ENCODE measurements at places on chromosomes 7 and 10.
A peak's percentile ranks its signal among the peaks of the same experiment; 100 is the strongest.

DNA sequence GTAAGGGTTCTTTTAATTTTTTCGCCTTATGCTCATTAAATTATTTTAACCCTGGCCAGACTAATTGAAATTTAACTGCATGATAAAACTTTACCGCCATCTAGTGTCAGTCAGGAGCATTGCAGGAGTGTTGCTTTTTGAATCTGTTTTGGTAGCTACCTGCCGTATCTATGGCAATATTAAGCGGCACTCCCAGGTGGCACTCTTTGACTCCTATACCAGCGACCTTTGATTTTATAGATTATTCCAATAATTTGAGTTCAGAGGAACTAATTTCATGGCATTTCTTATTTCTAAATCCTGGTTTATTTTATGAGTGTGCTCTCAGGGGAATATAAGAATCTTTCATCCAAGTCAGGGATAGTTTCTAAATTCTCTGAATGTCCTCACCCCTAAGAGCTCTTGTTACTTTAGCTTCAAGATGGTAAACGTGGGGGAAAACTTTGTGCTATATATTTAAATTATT, 198.9 kb downstream of the REEP3 start:
- DNase-seq, result peak; percentile 16

GRCh38 chr10:27506280-27506679, 2.2 kb downstream of the RAB18 start:
- no peak for DNase-seq

GRCh38 chr10:5746197-5746596, 61.6 kb downstream of the TASOR2 start:
- no peak for DNase-seq

- no peak for DNase-seq
These were observed 645 bp upstream of the COPG2 start for GRCh38 chr7:130669085-130669700.

DNA sequence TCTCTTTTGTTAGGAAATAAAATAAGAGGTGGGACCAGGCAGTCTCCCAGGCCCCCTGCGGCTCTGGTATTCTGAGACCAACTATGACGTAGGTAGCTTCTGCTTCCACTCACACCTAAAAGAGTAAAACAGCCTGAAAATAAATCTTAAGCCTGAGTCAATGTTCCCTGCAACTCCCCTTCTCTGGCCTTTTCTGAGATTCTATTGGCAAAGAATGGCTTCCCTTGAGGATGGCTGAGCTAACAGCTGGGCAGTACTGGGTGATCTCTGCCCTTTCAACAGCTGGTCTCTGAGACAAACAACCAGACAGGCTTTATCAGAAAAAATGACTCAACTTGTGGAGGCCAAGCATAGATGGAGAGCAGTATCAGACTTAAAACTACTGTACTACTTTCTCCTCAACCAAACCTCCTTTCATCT, 58.7 kb downstream of the CREB3L2 start:
- no peak for DNase-seq

GRCh38 chr10:12961416-12962205, 39.9 kb downstream of the CCDC3 start:
- no peak for DNase-seq

GRCh38 chr7:30880125-30880720, 31.4 kb upstream of the AQP1 start:
- DNase-seq, result no peak

GRCh38 chr10:1210667-1211066, 154.5 kb downstream of the WDR37 start:
- no peak for DNase-seq

GRCh38 chr10:111481261-111481826, 404.5 kb downstream of the ADRA2A start:
- no peak for DNase-seq

GRCh38 chr7:17371671-17372524, 73.4 kb downstream of the AHR start:
- no peak for DNase-seq

GRCh38 chr7:115827305-115828045, 203.1 kb downstream of the TFEC start:
- no peak for DNase-seq

GRCh38 chr7:12350971-12351370, 52.7 kb downstream of the VWDE start:
- DNase-seq, result no peak

- DNase-seq, result no peak
These were observed 178.4 kb downstream of the SH3PXD2A start for GRCh38 chr10:103676851-103677417.

All from effector CD8-positive, alpha-beta T cell (primary cell).